ENCODE measurements at places on chromosomes 13 and 19.

DNA sequence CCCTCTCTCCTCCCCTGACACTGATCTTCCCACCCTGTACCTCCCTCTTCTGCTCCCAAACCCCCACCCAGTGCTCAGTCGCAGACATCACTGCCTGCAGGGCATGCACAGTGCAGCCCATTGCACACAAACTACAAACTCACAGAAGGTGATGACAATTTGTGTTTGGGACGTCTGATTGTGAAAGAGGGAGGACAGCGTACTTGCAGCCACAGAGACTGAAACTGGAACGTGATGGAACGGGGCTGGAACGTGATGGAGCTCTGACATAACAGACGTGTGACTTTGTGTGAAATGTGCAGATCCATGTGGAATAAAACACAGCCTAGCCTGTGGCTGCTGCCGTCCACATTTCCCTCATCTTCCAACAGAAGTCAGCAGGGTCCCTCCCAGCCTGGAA, 57.3 kb upstream of the CEACAM8 start:
- no peak for DNase-seq

DNA sequence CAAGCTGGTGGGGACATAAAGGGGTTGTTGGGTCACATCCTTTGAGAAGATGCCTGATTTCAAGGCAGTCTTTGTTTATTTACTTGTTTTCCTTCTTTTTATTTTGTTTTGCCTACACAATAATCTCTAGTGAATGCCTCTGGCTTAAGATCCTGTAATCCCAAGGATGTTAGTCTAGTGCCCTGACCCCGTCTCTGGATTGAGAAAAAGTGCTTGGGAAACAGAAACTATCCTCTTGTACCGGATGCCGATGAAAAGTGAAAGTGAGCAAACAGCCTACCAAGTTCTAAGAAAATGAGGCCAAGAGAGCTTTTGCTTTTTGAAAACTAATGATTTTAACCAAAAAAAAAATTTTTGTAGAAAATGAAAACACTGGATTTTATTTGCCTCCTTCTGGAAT, 42.1 kb upstream of the C1QTNF9 start:
- DNase-seq = no peak

- DNase-seq = no peak
Measured at GRCh38 chr13:19581675-19582074, 20.3 kb upstream of the TPTE2 start.

DNA sequence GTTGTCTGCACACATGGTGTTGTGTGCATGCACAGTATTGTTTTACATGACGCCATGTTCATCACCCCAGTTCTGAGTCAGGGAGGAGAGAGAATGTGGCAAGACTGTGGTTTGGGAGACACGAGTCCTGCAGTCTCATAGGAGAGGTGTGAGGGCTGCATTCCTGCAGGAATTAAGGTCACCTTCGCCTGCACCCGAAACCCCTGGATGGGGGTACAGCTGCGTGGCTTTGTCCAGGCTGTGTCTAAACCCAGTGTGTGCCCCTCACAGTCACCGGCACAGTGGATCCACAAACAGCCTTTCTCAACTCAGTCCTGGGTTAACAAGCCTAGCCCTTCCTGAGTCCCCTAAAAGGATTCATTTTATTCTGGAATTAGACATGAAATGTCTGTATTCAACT, 5.7 kb downstream of the ADPRHL1 start:
- no peak for DNase-seq

- DNase-seq = peak; percentile 32
Measured at GRCh38 chr19:32317086-32317485, 28.3 kb upstream of the ZNF507 start.

Data from vagina (tissue), 2 donors.